ENCODE measurements at places on chromosomes 6 and 20. TPM values are rescaled to one million over a fixed set of nuclear protein-coding genes. Genes with fewer than 3 reads are reported as not detected.

OPN5 gene
- total RNA-seq: not detected

C6orf15 gene
- total RNA-seq: not detected

PLA2G7 gene
- not detected for total RNA-seq

ADTRP gene
- 0.71 TPM for total RNA-seq

ANKRD6 gene
- total RNA-seq: 1.8 TPM

All from A549 treated with ZK216348 at 1 μM for 4 hours (cell line).